Psoas muscle (tissue), 8 donors: ENCODE measurements at places on chromosomes 3 and 15. TPM values are rescaled to one million over a fixed set of nuclear protein-coding genes. Genes with fewer than 3 reads are reported as not detected.
A peak's percentile ranks its signal among the peaks of the same experiment; 100 is the strongest.

GRCh38 chr3:183116025-183116614, 16.8 kb upstream of the MCCC1 start:
- peak; percentile 18 for DNase-seq

DNA sequence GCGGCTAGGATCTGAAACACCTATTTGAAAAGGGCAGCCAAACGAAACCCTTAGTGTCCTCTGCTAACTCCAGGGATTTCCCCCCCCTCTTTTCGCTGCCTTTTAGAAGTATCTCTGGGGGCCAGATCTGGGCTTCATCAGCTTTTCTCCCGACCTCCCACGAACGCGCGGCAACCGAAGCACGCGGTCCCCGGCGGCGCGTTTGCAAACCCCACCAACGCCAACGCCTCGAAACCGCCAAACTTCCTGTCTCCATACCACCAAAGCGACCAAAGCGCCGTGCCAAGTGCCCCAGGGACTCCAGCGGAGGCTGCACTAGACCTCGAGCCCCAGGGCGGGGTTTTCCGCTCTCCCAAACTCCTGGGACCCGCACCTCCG, 155.8 kb upstream of the FRMD4B start:
- DNase-seq = peak; percentile 20

DNA sequence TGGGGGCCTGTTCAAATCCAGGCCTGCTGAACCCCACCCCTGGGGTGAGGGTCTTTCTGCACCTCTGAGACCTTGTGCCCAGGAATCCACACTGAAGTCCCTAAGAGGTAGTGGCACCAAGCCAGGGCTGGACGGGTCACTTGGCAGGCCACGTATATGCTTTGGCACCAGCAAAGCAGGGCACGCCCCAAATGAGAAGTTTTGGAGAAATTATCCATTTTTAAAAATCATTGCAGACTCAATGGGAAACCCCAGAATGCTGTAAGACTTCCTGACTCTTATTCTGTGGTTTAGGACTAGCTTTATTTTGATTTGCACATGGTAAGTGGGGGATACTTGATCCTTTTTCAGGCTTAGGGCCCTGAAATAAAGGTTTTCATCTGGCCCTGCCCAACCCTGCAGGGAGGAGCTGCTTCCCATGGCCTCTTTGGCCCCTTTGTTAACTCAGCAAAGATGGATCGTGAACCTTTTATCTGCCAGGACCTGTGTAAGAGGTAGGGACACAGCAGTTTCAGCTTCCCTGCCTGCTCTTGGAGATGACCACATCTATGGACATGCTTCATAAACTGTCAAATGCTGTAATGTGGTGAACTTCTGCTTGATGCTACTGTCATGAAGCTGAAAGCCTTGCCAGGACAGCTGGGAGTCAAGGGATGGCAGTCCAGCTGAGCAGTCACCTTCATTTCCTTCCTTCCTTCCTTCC, 88.0 kb downstream of the HMG20A start:
- peak; percentile 69 for DNase-seq

CELF6 gene
- 0.20 TPM for total RNA-seq

DNA sequence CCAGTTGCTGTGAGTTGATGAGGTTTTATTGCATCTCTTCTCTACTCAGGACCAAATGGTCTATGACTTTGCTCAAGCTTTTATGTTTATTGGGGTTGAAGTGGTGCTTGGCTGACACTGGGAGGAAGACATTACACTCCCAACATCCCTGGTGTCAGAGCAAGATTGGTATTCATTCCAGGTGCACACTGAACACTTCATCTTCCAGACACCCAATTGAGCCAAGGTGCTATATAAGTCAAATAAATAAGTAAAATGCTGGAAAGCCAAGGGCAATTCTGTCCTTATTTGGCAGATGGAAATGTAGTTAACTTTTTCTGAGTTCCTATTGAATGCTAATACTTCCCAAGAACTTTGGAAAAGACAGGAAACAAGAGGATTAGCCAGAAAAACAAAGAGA, 53.2 kb upstream of the CDV3 start:
- no peak for DNase-seq

- no peak for DNase-seq
These were observed 31.6 kb upstream of the CNTN3 start for GRCh38 chr3:74646094-74646493.

SPCS1 gene
- total RNA-seq = 55.7 TPM

GRCh38 chr3:104018541-104018940, 1348.2 kb upstream of the ALCAM start:
- no peak for DNase-seq

DNA sequence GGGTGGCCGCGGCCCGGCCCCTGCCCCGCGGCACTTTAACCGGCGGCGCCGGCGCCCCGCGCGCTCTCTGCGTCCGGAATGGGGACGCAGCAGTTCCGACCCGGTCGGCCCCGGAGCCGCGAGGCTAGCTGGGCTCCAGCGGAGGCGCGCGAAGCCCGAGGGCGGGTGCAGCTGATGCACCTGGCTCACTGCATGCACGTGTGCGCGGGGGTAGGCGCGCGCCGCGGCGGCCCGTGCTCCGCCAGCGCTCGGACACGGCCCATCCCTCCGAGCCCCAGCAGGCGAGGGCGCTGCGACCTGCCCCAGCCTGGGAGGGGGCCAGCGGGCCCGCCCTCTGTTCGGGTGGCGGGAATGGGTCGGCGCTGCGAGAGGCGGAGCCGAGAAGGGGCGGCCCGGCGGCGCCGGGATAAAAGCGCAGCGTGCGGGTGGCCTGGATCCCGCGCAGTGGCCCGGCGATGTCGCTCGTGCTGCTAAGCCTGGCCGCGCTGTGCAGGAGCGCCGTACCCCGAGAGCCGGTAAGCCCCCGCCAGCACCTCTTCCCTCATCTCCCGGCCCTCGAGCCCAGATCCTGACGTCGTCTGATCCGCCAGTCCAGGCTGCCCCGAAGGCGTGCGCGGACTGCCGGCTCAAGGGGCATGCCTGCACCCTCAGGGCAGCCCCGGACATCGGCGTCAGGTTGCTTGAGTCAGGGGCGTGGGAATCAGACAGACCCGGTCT, at the start of the genes CHDH and IL17RB:
Gene CHDH, minus strand, starts transcription at position 286 of the 717 bp plus-strand sequence. CDS start 22,411 bp downstream, outside the sequence.
Gene IL17RB, plus strand, starts transcription at position 435 of the 717 bp plus-strand sequence. Its CDS starts 21 bp downstream, at position 456.
- peak; percentile 80 for DNase-seq

DNA sequence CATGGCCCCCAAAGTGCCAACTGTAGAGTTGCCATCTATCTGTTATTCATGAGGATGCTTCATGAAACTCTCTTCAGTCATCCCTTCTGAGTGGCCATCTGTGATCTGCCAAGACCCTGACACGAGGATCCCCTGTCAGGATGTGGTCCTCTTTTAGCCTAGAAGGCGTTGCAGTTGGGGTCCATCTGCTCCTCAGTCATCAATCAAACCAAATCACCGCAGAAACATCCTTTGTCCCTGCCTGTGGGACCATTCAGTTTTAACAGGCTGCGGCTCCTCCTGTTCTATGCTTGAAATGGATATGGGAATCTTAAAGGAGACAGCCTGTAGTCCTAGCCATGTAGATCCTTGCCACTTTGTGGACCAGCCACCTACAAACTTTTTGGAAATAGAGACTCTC, 5.9 kb upstream of the RPS27L start:
- no peak for DNase-seq

UCN2 gene
- total RNA-seq = 0.32 TPM

GRCh38 chr15:101207867-101208288, 44.0 kb downstream of the CHSY1 start:
- no peak for DNase-seq

- DNase-seq = no peak
These were observed 198.3 kb downstream of the ADAMTS9 start for GRCh38 chr3:64489361-64490044.

CPEB1 gene
- total RNA-seq = 1.5 TPM

- no peak for DNase-seq
These were observed 209.6 kb downstream of the TJP1 start for GRCh38 chr15:29612701-29613100.

DNA sequence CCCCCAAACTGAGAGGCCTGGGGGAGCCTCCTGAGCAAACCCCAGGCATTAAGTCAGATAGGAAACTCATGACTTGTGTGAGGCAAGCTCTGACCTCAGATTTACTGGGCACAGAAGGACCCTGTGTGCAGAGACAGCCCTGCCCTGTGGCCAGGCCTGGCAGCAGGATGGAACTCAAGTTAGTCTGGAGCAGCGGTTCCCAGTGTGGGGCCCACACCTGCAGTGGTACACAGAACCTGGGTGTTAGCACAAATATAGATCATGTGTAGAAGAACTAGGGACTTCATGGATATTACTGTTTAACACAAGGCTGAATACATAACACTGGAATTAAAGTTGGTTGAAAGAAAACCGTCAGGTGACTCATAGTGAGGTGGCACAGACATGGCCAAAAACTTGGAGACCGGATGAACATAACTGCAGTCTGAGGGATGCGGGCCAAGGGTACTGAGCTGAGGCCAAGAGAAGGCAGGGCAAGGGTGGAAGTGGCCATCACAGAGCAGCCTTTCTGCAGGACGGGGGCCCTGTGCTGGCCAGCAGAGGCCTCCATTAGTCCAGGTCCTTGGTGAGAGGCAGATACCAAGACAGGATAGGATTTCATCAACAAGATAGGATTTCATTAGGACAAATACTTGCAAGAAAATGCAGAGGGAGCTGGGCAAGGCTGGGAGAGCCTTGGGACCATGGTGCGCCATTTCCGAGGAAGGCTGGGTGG, 40.9 kb downstream of the IRAK2 start:
- peak; percentile 90 for DNase-seq

DNA sequence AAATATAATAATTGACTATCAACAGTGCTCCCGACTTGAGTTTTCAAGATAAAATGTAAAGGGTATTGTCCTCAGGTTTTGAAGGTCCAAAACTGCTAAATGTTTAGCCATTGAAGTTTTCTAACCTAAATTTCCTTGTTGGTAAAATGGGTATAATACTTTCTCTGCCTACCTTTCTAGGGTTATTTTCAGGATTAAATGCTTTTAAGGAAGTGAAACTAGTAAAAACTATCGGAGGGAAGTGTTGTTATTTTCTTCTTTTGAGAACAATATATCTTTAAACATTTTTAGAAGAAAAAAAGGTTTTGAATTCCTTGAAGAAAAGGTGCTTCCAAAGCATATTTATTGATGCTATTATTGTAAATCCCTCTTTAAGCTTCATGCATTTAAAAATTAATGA, 67.3 kb downstream of the FILIP1L start:
- DNase-seq = no peak

DNA sequence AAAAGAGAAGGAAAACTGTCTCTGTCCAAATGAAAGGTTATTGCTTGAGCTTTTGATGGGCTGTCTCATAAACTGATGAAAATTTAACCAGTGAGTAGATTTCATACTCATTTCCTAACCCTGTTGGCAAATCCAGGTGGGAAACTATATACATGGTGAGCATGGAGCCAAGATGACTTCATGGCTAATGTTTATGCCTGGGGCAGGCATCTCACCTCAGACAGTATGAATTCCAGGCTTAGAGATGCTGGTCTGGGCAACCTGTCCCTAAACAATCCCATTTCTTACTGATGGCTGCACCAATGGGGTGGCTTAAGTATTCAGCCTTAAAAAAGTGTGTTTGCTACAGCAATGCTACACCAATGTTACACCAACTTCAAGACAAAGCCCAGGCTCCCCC, 58.1 kb downstream of the SLTM start:
- no peak for DNase-seq

ERC2 gene
- total RNA-seq = not detected

- no peak for DNase-seq
These were observed 60.7 kb upstream of the SGO1 start for GRCh38 chr3:20246662-20247061.

GRCh38 chr3:37662785-37663184, 198.9 kb upstream of the CTDSPL start:
- no peak for DNase-seq

DNA sequence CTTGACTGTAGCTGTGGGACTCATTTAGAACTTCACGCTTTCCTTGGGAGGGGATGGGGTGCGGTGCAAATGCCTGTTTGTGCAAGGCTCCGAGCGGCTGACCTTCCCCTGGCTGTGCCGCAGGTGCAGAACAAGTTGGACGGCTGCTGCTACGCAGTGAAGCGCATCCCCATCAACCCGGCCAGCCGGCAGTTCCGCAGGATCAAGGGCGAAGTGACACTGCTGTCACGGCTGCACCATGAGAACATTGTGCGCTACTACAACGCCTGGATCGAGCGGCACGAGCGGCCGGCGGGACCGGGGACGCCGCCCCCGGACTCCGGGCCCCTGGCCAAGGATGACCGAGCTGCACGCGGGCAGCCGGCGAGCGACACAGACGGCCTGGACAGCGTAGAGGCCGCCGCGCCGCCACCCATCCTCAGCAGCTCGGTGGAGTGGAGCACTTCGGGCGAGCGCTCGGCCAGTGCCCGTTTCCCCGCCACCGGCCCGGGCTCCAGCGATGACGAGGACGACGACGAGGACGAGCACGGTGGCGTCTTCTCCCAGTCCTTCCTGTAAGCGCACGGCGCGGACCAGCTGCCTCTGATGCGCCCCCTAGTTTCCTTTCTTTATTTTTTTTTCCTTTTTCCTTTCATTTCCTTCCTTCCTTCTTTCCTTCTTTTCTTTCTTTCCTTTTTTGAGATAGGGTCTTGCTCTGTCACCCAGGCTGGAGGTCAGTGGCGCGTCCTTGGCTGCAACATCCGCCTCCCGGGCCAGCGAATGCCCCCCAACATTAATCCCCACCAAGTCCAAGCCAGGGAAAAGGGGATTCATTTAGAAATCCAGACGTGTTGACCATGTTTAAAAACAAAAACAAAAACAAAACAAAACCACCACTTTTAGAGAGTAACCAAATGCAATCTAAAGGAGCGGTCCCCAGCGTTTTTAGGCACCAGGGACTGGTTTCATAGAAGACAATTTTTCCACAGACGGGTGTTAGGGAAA, 42.7 kb downstream of the EIF2AK4 start:
- DNase-seq = peak; percentile 76

- no peak for DNase-seq
These were observed 57.2 kb downstream of the PPP2R3A start for GRCh38 chr3:136022529-136023263.

PIF1 gene
- 0.45 TPM for total RNA-seq

PHC3 gene
- total RNA-seq = 38.1 TPM

TMIE gene
- 0.28 TPM for total RNA-seq

EAF2 gene
- 5.1 TPM for total RNA-seq

DNA sequence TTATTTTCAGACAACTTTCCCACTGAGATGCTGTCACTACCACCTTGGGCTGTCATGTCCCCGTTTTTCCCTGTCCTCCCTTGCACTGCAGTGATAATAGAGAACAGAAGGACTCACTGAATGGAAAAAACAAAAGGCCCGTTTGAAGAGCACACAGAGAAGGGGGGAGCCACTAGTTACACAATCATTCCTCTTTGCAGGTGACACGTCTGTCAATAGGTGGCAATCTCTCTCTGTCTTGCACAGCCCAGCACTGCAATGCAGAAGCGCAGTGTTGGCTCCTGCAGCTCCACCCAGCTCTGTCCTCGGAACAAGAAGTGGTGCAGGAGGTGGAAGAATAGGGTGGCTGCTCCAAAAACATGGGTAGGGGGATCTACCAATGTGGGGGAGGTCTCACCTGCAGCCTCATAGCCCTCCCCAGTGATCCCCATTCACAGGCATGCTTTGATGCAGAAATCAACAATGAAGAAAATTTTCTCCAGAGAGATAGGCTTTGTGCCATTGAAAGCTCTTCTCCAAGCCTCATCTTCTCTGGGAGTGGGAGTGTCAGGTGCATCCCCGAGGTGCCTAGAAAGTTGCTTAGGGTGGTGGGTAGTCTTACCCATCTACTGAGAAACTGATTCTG, 31.8 kb downstream of the FSTL1 start:
- DNase-seq = no peak

FAM174B gene
- total RNA-seq = 11.0 TPM

CCDC9B gene
- 161 TPM for total RNA-seq

ONECUT1 gene
- not detected for total RNA-seq
